GM23248 (cell line): ENCODE measurements at places on chromosomes 4 and X.

GRCh38 chrX:41604766-41605543 is 83.8 kb upstream of the GPR34 start:
- no peak for DNase-seq

GRCh38 chr4:19522966-19523365 is 728.7 kb upstream of the SLIT2 start:
- DNase-seq = no peak

DNA sequence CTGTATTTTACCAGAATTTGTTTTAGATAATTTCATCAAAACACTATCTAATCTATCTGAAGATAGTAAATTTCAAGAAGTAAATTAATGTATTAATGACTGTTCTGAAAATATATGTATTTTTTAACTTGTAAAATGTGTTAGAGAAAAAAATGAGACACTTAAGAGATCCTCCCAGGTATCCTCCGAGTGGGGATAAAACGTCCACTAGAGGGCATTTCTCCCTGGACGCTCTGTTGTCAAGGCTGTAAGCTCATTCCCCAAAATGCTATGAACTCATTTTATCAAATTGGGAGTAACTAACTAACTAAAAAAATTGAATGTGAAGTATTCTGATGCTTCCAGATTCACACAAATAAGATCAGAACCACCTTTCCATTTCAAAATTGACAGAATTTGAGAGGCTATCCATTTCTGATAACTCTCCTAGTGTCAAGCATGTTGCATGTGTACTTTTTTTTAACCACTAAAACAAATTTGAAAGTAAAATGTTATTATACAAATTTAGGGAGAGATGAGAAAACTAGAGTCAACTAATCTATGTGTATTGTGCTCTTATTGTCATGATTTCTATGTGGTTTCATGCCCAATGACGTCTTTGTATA is 337.3 kb upstream of the HS3ST1 start:
- peak; percentile 28 for DNase-seq

- no peak for DNase-seq
These were observed 143.4 kb upstream of the VCX3A start for GRCh38 chrX:6678313-6678712.

DNA sequence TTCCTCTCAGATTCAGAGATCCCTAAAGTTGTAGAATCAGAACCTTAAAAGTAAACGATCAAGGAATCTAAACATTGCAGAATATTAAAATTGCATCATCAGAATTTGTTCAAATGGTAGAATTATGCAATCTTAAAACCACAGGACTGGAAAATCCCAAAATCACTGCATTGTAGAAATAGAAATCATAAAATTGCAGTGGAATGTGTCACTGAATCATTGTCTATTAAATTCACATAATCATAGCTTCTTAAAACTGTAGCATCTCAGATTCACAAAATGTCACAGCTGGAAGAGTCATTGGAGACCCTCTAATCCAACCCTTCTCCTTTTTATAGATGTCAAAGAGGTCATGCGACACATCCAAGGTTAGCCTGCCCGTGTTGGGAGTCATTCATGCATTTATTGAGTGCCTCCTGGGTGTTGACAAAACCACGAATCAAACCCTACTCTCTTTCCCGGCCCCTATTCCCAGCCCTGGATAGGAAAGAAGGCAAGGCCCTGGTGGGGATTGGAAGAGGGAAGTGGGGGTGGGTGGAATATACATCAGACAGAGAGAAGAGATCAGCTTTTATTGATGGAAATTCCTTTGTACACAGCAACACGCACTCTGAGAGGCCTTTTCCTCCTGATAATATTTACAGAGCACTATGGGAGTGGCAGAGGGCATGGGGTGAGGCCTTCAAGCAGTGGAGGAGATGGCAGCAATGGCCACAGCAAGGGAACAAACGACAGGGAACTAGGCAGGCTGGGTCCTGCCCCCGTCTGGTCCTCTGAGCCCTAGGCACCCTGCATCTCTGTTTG is 15.4 kb downstream of the IQSEC2 start:
- DNase-seq = peak; percentile 75

DNA sequence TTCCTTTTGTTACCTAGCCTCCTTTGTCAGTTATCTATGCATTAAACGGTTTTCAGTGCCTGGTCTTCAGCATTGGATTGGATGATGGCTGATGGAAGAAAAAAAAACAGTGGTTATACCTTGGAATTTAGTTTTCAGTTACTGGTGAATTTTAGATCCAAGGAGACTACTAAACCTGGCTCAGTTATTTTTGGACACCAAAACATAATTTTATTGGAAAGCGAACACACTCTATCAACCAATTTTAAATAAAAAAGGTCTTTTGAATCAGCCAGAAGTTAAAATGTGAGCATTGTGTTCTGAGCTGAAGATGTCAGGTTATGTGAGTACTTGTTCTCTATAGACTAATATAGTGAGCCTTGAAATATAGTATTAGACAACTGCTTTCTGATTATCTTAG is 32.1 kb downstream of the FGF2 start:
- no peak for DNase-seq

GRCh38 chr4:116070283-116070682 is 956.9 kb upstream of the NDST4 start:
- DNase-seq = peak; percentile 4

DNA sequence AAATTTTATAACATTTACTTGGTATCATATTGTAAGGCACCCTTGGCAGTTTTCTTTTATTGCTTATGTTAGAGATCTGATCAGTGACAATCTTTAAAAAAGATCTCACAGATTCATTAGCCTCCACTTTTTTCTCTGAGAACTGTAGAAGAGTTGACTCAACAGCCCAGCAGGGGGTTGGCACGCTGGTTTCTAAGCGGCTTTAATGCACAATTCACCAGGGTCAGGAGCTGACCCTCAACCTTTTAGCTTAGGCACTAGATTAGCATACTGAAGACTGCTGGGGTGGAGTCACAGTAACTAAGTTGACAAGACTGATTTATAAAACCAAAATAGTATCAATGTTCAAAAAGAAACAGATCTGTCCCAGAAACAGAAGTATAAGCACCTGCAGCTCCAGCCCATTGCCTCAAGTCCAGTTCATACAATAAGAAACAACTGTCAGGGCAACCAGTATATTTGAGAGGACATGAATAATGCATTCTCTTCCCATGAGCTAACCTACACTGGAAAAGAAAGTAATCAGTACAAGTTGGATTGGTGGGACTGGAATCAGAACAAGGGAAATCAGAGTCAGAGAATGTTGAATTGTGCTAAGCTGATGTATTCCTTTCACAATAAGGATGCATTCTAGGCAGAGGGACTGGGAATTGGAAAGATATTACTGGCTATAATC is 77.6 kb downstream of the PDE5A start:
- peak; percentile 48 for DNase-seq

DNA sequence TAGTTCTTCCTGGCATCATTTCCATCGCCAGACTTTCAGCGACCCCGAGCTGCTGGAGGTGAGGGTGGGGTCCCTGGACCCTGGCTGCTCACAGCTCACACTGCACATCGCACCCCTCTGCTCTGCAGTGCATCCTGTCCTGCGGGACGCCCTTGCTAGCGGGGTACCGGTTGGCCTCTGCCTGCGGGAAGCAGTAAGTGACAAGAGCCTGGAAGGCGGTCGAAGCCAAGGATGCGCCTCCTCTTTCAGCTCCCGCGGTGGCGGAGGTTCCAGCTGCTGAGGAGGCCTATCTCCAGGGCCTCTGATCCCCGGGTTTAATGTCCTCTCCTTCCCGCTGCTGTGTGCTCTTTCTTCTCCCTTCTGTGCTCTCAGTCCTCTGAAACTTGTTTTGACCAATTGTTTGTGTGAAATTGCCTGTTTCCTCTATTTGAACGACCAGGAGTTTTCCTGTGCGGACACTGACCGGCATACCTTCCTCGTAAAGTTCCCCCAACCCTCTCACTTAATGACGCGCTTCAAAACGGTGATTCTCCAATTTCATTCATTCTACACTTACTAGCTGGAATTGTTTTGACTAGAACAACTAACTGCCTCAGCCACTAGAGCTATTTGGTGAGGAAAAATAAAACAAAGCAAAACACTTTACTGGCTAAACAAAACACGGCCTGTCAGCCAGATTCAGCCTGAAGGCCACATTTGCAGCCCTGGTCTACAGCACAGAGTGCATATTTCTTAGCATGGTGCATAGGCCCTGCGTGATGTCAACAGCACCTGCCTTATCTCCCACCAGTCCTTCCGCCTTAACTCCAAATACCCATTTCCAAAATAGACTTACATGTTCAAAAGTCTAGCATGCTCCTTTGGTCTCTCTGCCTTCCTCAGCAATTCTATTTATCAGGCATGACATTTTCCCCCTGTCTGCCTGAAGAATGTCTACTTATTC is 28.0 kb downstream of the MGAT4D start:
- no peak for DNase-seq

- DNase-seq = peak; percentile 5
These were observed 91.5 kb upstream of the PPARGC1A start for GRCh38 chr4:23981328-23981727.

DNA sequence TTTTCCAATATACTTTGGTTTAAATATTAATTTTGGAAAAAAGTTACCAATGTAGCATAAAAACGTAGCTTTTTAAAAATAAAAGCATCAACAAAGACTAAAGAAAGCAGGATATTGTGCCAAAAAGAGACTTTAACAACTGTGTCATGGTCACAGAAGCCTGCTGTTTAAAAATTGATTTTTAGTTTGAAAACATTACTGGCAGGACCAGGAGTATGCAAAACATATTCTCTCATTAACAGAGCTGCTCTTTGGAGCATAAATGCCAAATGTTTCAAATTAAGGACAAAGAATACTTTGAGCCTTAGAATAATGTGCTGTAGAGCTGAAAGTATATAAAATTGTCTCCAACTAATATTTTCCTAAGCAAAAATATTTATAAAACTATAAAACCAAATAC is 279.0 kb downstream of the ARAP2 start:
- DNase-seq = no peak
